Dermis microvascular lymphatic vessel endothelial cell (primary cell): ENCODE measurements at places on chromosomes 7 and 10.
A peak's percentile ranks its signal among the peaks of the same experiment; 100 is the strongest.

GRCh38 chr10:3192856-3193635, 20.5 kb upstream of the PITRM1 start:
- DNase-seq: peak; percentile 72

DNA sequence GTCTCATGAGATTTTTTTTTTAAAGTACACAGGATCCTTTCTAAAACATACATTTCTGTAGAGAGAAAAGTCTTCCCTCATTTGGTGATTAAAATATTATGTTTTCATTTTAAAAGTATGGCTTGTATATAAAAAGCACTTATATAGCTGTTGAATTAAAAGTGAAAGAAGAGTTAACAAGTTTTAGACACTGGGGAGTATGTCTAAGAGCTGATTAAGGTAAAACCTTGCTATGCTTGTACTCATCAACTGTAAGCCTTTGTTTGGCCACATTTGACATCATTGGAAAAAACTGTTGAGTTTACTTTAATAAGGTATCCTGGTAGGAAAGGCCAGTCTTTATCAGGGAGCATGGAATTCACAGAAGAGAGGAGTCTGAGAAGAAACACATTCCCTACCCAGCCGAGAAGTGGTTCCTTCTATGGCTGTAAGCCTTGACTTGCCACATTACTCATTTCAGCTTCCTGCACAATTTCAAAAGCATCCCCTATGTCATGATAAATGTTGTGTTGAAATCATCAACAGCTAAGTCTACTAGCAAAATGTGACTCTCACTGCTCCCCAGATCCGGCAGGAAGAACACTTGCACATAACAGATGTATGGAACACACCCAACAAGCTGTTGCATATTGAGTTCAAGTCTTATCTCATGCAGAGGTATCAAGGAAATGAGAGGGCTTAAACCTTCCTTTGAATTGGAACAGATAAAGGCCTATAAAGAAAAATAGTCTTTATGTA, 171.8 kb upstream of the CDK1 start:
- no peak for DNase-seq

DNA sequence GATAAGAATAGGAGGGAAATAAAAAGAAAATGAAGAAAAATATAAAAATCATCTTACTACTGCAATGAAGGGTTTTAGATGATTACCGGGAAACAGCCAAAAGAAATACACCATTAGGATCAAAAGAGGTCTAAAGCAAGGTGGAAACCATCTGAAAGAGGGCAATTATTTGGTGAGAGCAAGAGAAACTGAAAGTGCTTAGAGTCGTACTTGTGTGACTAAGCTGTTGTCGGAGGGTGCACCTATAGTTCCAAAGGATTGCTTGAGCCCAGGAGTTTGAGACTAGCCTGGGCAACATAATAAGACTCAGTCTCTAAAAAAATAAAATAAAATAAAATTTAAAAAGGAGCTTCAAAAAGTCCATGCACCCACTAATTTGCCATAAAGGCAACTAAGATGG, 169.5 kb downstream of the DKK1 start:
- DNase-seq: no peak

GRCh38 chr7:2978408-2978807, 65.3 kb downstream of the CARD11 start:
- no peak for DNase-seq

- peak; percentile 11 for DNase-seq
Measured at GRCh38 chr10:68052463-68052862, 22.6 kb downstream of the HERC4 start.

- DNase-seq: no peak
Measured at GRCh38 chr7:155168597-155169480, 98.7 kb downstream of the HTR5A start.

GRCh38 chr7:119382726-119383125, 890.2 kb upstream of the KCND2 start:
- no peak for DNase-seq

DNA sequence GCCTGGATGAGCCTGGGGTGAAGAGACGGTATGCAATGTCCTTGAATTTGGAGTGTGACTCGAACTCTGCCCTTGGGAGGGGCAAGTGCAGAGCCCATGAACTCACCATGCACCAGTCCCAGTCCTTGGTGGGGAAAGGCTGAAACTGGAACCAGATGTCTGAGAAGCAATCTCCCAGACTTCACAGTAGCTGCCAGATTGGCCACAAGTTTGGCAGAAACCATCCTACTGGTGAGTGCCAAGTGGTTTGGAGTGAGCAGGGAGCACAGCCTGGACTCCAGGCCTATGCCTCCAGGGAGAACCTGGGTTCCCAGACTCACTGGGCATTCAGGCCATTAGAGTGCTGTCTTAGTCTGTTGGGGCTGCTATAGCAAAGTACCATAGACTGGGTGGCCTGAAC, 99.6 kb upstream of the LYZL1 start:
- no peak for DNase-seq

DNA sequence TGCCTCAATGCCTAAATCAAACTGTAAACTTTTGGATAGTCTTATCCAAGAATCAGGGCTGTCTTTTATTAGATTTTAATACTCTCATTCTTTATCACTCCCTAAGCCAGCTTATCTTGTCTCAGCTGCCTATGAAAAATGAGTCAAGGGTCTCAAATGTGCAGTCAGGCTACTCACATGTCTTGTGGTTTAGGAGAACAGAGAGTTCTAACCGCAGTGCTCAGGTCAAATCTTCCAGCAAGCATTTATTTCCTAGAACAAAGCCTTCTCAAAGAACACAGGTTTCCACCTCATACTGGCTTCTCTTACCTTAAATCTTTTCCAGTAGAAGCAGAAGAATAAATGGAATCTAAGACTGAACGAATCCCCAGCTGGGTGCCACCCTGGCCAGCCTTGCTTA, 23.5 kb downstream of the HTR5A start:
- DNase-seq: no peak

- DNase-seq: no peak
Measured at GRCh38 chr7:38296059-38296857, 22.8 kb upstream of the TARP start.

- peak; percentile 74 for DNase-seq
Measured at GRCh38 chr7:4097001-4097609, 585.0 kb upstream of the FOXK1 start.

- DNase-seq: peak; percentile 92
Measured at GRCh38 chr10:31321396-31321941, 2.5 kb downstream of the ZEB1 start.

DNA sequence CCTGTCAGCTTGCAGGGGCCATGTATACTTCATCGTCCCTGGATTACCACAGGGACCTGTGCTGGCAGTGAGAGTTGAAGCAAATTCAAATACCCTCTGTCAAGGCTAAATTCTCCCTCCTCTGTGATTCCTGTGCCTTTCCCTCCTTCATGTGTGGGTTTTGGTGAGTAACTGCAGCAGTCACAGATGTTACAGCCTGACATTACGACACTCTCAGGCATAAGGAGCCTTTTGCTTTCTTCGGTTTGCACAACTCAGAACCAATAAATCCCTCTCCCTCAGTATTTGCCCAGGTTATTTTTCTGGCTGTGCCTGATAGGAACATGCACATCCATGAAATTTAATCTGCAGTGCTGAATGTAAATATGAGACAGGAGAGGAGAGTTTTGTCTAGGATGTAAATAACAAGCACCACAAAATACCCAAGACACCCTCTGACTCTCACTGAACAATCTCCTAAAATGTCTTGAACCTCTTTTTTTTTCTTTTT, 997.2 kb upstream of the GHITM start:
- no peak for DNase-seq

GRCh38 chr7:3899559-3899991, 598.5 kb downstream of the SDK1 start:
- no peak for DNase-seq

GRCh38 chr10:20094226-20094976, 278.2 kb downstream of the PLXDC2 start:
- DNase-seq: no peak

DNA sequence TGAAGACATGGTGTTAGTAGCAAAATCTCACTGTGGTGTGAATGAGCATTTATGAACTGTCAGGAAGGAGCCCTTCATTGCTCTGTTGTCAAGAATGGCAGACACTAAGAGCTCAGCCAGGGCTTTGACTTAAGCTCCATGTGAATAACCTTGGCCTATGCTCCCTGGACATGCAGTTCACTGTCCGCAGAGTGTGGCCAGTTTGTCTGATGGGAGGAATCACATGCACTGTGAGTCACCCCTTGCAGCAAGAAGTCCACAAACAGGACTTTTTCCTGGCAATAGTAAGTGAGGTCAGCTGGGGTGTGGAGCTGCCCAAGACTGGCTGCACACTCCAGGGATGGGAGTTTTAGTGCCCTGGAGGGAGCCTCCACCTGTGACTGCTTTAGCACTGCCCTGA, 49.5 kb downstream of the ZNF37A start:
- DNase-seq: no peak

GRCh38 chr10:89904755-89905154, 203.4 kb downstream of the KIF20B start:
- DNase-seq: no peak

DNA sequence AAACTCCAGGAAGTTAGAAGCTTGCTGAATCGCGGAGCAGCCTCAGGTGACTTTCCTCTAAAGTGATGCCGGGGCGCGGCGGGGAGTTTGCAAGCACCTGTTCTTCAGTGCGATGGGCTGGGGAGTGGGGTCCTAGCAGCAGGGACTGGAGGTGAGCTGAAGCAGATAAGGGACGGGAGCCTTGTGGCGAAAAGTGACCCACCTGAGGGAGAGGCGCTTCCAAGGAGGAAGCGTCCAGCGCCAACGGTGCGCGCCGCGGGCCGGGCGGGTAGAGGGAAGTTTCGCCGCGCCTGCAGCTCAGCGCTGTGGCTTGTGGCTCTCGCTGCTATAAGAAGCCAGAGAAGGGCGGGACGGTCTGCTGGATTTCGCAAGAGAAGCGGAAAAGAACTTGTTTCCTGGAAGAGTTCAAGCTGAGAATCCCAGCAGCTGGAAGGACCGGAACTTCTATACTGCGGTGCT, at the start of gene STEAP4:
TSS of gene STEAP4 (minus strand) at position 305 of the 459 bp plus-strand sequence. CDS start 22,625 bp downstream, outside the sequence.
- no peak for DNase-seq

GRCh38 chr7:150974468-150975391, 3.4 kb downstream of the KCNH2 start:
- peak; percentile 42 for DNase-seq

DNA sequence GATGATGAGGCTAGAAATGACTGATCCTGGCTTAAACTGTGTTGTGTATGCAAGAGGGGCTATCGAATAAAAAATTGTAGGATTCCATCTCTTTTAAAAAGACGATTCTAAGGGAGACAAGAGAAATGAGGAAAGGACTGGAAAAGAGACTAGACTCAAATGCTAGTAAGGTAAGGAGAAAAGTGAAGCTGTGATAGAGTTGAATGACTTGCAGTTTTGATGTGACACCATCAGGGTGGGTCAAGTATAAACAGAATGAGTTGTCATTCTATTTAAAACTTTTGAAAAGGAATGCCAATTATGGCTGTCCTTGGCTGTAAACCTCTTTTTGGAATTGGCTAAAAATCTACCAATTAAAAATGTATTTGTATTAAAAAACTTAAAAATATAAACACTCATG, 184.5 kb upstream of the PHF14 start:
- no peak for DNase-seq

DNA sequence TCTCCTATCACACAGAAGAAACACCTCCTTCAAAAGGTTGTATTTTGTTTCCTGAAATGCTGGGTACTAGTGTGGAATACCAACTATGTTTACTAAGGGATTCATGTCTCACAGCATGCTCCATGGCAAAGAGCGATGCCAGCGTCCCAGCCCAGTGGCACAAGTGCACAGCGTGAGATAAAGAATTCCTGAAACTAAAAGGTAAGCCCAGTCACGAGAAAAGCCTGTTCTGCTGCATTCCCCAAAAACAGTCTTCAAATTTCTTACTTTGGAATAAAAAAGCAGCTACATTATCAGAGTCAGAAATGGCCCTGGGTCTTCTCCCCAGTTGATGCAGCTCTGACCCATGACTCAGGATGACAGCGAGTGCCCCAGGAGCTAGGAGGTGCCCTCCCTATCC, 53.1 kb upstream of the DDC start:
- no peak for DNase-seq

- peak; percentile 97 for DNase-seq
Measured at GRCh38 chr7:5423976-5424748, 528 bp upstream of the TNRC18 start.

- no peak for DNase-seq
Measured at GRCh38 chr10:5552376-5553321, 27.9 kb downstream of the CALML3 start.

- DNase-seq: no peak
Measured at GRCh38 chr10:21427804-21428481, 97.5 kb downstream of the SKIDA1 start.

DNA sequence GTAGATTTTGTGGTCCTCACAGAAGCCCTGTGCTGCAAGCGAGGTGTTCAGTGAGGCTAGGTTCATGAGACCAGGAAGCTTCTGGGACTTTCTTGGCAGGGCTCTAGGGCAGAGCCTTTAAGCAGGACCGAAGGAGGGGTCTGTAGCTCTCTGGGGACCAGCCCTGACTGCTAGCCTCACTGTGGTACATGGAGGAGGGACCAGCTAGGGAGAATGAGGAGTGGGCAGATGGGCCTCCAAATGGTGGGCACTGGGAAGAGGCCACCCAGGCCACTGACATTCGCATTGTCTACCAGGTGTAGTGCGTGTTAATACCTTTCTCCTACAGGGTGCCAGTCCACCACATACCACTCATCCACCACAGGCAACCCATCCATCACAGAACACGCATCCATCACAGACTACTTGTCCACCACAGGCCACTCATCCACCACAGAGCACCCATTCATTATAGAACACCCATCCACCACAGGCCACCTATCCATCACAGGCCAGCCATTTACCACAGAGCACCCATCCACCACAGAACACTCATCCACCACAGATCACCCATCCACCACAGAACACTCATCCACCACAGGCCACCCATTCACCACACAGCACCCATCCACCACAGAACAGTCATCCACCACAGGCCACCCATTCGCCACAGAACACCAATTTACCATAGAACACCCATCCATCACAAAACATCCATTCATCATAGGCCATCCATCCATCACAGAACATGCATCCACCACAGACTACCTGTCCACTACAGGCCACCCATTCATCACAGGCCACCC, 31.6 kb upstream of the ZNF488 start:
- DNase-seq: no peak

DNA sequence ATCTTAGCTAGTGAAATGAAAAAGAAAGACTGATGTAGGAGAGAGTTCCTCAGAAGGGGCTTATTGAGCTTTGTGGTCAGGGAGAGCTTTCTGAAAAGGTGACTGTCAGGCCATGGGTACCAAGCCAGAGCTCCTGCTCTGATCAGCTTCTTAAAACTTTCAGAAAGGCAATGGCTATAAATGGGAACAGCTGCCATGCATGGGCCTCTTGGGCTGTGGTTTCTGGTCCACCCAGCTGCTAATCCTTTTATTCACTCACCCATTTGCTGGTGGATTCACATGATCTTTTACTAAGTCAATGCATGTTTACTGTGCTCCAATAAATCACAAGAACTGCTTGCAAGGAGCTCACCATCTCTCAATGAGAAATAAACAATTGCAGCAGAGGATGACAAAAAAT, 60.1 kb upstream of the ZPBP start:
- no peak for DNase-seq

DNA sequence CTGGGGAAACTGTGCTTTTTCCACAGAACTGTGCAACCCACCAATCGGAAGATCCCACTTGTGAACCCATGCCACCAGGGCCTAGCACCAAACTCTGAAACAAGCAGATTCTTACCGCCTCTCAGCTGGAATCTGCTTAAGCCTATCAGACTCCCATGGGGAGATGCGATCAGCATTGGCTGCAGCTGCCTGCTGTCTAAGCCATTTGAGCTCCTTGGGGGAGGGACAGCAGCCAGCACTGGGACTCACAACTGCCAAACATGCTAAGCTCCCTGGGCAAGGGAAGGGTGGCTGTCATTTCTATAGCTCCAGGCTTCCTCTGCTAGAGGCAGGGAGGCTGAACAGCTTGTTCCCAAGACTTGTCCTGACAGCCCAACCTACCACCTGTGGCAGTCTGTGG, 283.8 kb downstream of the CDK14 start:
- DNase-seq: no peak
